Type B pancreatic cell (in vitro differentiated cells): ENCODE measurements at places on chromosomes 3 and 15.

DNA sequence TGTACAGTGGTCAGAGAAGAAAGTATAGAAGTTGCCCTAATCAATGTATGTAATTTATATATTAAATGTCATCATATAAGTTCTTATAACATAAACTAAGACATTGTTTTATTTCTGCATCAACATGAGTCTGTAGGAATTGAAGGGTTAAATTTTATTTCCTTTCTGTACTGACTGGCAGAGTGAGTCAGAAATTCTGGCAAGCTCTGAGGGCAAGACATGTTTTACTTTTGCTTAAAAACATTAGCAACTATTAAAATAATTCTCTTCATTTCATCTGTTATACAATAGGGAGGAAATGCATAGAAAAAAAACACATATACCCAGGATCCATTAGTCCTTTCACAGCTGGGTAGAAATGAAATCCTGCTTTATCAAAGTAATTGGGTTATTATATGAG is 171.4 kb upstream of the ALCAM start:
- no peak overlapping the region for H3K4me3 ChIP-seq
- H3K4me1 ChIP-seq = no peaks in the 10 kb centered on the region
- H3K36me3 ChIP-seq = no peaks in the 10 kb centered on the region
- no peak overlapping the region for H3K27ac ChIP-seq
- no peak for DNase-seq

DNA sequence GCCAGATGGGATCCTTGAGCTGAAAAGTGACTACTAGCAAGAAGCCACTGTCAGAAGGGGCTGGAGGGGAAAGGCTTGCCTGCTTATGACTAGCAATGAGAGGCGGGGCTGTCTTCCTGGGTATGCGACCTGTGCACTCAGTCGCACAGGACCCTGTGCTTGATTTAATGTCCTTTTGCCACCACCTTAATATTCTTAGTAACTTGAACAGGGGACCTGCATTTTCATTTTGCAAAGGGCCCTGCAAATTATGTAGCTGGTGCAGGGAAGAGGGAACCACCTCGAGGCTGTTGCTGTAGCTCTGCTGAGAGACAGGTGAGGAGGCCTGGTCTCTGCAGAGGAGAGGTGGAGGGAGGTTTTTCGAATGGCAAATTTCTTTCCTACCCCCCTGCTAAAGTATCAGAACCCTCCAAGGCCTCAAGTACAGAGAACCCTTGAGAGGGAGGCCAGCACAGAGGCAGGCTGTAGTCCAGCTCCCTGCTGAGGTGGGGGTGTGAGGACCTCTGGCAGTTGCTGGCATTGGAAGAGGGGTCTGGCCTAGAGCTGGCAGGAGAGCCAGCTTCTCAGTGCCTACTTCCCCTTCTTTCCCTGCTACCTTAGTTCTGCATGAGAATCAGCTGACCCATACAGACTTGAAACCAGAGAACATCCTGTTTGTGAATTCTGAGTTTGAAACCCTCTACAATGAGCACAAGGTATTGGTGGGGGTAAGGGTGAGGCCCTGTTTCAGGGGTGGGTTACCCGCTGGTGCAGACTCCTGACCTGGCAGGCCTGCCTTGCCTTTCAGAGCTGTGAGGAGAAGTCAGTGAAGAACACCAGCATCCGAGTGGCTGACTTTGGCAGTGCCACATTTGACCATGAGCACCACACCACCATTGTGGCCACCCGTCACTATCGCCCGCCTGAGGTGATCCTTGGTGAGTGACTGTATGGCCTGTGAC is 11.4 kb downstream of the CLK3 start:
- H3K4me1 ChIP-seq = no peaks in the 10 kb centered on the region
- peaks cover 19% of the 10 kb centered on the region for H3K36me3 ChIP-seq
- DNase-seq = no peak
- no peak overlapping the region for H3K27ac ChIP-seq
- H3K4me3 ChIP-seq = no peak overlapping the region

DNA sequence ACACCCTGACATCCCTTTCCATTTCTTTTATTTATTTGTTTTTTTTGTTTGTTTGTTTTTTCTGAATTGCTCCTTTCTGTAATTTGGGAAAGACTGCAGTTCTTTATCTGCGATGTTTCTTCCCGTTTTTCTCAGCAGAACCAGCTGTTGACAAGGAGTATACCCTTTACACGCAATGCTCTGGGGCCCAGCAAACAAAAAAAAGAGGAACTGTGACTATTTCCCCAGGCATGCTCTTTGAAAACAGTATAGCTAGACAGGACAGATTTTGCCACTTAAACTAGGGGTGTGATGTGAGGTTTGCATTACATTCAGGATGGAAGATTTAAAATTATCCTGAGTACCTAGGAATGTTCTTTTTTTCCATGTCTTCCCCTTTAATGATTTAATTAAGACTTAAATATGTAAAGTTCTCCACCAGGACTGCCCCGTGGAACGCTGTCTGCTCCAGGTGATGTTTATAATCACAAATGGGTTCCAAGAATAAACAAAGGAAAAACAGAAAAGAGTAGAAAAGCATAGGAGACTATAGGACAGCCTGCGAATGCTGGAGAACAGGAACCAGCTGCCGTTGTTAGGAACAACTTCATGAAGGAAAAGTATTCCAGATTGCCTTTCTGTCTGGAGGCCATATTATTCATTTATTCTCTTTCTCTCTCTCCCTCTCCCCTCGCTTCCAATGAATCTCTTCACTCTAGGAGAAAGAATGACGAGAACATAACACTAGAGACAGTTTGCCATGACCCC is 43.3 kb downstream of the TGFBR2 start:
- no peaks in the 10 kb centered on the region for H3K27me3 ChIP-seq
- no peak overlapping the region for H3K4me3 ChIP-seq
- peaks cover 9% of the 10 kb centered on the region for H3K4me1 ChIP-seq
- DNase-seq = no peak
- H3K27ac ChIP-seq = no peak overlapping the region

GRCh38 chr3:158091531-158091930 is 14.7 kb downstream of the SHOX2 start:
- peaks cover 96% of the 10 kb centered on the region for H3K27me3 ChIP-seq
- H3K4me1 ChIP-seq = no peaks in the 10 kb centered on the region
- no peaks in the 10 kb centered on the region for H3K36me3 ChIP-seq
- no peak overlapping the region for H3K27ac ChIP-seq
- no peak for DNase-seq

GRCh38 chr3:66554178-66554577 is 53.4 kb upstream of the LRIG1 start:
- no peak overlapping the region for H3K4me3 ChIP-seq
- H3K27me3 ChIP-seq = no peaks in the 10 kb centered on the region
- H3K27ac ChIP-seq = no peak overlapping the region
- no peak for DNase-seq
- H3K4me1 ChIP-seq = peaks cover 11% of the 10 kb centered on the region

GRCh38 chr3:56969851-56970250 is 90.6 kb upstream of the SPATA12 start:
- no peaks in the 10 kb centered on the region for H3K27me3 ChIP-seq
- H3K36me3 ChIP-seq = peaks cover 6% of the 10 kb centered on the region

DNA sequence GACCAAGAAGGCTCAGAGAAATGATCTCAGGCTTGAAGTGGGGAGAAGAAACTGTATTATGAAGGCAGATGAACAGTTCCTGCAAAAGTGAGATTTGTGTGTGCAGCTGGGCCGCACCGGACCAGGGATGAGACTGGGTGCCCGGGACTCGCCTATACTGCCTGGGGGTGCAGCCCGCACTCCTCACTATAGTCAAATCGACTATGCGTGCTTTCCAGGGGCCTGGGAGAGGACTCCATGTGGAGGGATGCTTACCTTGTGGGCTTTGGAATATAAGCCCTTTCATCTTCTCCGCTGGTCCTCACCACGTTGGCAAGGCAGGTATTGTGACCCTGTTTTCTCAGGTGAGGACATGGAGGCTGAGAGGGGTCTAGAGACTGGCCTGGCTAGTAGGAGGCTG is 32.9 kb upstream of the APOD start:
- H3K4me3 ChIP-seq = no peak overlapping the region
- peaks cover 4% of the 10 kb centered on the region for H3K4me1 ChIP-seq
- no peak for DNase-seq
- H3K27me3 ChIP-seq = peaks cover 3% of the 10 kb centered on the region

DNA sequence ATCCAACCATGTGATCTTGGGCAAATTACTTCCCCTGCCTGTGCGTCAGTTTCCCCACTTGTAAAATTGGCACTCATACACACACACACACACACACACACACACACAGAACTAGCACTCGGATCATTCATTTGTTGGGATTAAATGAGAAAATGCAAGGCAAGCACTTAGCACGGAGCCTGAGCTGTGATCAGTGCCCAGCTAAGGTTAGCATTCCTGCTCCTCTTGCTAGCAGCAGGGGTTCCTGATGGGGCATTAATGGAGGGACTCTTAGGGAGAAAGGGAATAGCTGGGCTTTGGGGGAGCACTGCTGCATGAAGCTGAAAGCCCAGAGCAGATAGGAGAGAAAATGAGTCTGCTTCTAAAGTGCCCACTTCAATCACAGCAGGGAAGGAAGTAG is 187.7 kb upstream of the C2CD4B start:
- no peak for DNase-seq
- peaks cover 5% of the 10 kb centered on the region for H3K4me1 ChIP-seq
- no peak overlapping the region for H3K4me3 ChIP-seq
- H3K36me3 ChIP-seq = no peaks in the 10 kb centered on the region

DNA sequence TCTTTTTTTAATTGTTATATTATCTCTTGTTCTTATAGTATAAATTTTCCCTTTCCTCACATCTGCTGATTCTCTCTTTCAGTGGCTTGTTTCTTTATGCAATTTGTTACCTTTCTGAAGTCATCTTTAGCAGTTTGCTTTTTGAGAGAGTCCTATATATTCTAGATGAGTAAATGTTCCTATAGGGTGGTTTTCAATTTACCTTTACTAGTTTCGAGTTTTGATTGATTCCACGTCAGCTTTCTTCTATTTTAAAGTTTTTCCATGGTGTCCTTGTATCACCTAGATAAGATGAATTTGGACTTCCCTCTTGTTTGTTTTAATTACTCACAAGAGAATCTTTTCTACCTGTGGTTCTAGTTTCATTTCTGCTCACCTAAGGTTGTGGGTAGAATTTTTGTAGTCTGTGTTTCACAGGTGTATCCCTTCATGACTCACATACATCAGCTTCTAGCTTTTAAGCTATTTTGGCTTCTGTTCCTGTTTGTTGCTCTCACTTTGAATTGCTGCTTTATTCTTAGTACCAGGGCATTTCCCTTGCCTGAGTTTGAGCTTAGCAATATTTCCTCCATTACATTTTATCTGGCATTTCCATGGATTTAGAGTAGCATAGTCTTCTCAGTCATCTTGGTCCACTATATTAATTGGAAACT is 6.4 kb downstream of the TEX9 start:
- no peaks in the 10 kb centered on the region for H3K27me3 ChIP-seq
- H3K4me1 ChIP-seq = peaks cover 16% of the 10 kb centered on the region
- no peak overlapping the region for H3K4me3 ChIP-seq
- DNase-seq = no peak
- H3K36me3 ChIP-seq = peaks cover 7% of the 10 kb centered on the region
- peak overlapping the region; percentile 57 for H3K27ac ChIP-seq

DNA sequence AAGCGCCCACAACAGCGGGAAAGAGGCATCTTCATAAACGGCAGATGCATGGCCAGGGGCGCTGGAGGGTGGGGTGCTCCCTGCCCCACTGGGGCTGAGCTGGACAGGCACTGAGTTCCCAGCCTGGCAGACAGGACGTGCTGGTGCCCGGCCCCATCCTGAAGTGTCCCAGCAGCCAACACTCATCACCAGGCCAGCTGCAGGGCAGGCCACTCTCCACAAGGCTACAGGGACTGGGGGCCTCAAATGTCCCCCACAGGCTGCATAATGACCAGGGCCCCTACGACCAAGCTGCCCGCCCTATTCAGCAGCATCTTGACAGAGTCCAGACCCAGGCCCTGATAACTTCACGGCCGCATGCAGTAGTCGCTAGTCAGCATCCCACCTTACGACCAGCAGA is 124.1 kb upstream of the IQSEC1 start:
- DNase-seq = no peak
- H3K27ac ChIP-seq = no peak overlapping the region
- H3K4me3 ChIP-seq = no peak overlapping the region
- H3K36me3 ChIP-seq = no peaks in the 10 kb centered on the region
- peaks cover 15% of the 10 kb centered on the region for H3K4me1 ChIP-seq
- peaks cover 32% of the 10 kb centered on the region for H3K27me3 ChIP-seq

DNA sequence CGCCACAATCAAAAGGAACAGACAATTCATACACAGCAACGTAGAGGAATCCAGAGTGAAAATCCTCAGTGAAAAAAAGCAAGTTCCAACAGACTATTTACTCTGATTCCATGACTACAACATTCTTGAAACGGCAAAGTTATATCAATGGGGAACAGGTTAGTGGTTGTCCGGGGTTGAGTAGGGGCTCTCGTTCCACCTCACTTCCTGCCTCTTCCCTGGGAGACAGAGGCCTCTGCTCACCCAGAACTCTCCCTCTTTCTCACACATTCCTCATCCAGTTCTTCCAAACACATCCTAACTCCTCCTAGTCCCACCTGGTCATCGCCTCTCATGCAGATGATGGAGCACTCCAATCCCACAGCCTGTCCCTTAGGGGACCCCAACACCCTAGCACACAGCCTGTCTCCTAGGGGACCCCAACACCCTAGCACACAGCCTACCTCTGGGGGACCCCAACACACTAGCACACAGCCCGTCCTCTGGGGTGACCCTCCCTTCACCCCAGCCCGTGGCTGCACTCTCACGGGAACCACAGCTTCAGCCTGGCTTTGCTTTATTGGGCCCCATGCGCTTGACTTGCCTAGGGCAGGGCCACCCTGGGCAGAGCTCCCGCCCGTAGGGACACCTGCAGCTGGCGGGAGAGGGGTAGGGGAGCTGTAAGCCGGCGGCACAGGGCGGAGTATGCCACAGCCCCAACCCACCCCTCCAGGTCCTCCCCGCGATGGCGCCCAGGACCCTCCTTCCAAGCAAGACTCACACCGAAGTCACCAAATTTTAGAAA is 5.2 kb downstream of the OCA2 start:
- H3K4me1 ChIP-seq = peaks cover 18% of the 10 kb centered on the region
- no peaks in the 10 kb centered on the region for H3K36me3 ChIP-seq
- H3K27me3 ChIP-seq = peaks cover 64% of the 10 kb centered on the region
- H3K4me3 ChIP-seq = peak overlapping the region; percentile 58
- peak overlapping the region; percentile 20 for H3K27ac ChIP-seq

GRCh38 chr15:68208636-68209240 is 3.6 kb upstream of the CALML4 start:
- H3K27me3 ChIP-seq = no peaks in the 10 kb centered on the region
- DNase-seq = no peak
- no peak overlapping the region for H3K27ac ChIP-seq
- H3K4me3 ChIP-seq = no peak overlapping the region
- peaks cover 1% of the 10 kb centered on the region for H3K36me3 ChIP-seq

DNA sequence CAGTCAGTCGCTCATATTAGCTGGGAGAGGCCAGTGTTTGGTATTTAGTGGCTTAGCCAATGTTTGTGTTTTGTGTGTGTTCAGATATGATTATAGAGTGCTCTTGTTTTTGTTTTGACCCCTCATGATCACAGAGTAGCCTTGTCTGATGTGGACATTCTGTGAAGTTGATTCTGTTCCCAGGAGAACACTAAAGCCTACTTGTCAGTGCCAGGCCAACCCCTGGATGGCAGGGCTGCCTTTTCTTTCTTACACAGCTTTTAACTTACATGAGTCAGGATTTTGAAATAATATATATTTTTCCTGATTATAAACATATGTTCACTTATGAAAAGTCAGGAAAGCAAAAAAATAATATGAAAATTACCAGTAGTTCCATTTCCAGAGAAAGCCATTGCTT is 11.9 kb downstream of the CFAP161 start:
- no peak overlapping the region for H3K27ac ChIP-seq
- H3K36me3 ChIP-seq = no peaks in the 10 kb centered on the region
- no peaks in the 10 kb centered on the region for H3K4me1 ChIP-seq
- no peak overlapping the region for H3K4me3 ChIP-seq
- DNase-seq = no peak

GRCh38 chr3:197296545-197296944 is 1.9 kb downstream of the DLG1 start:
- no peak for DNase-seq
- peak overlapping the region; percentile 96 for H3K4me3 ChIP-seq
- peak overlapping the region; percentile 94 for H3K27ac ChIP-seq
- H3K36me3 ChIP-seq = peaks cover 19% of the 10 kb centered on the region
- no peaks in the 10 kb centered on the region for H3K27me3 ChIP-seq
- H3K4me1 ChIP-seq = peaks cover 22% of the 10 kb centered on the region
